Thoracic aorta (tissue), 2 donors: ENCODE measurements at places on chromosomes 2 and 18. TPM values are rescaled to one million over a fixed set of nuclear protein-coding genes. Genes with fewer than 3 reads are reported as not detected.

DNA sequence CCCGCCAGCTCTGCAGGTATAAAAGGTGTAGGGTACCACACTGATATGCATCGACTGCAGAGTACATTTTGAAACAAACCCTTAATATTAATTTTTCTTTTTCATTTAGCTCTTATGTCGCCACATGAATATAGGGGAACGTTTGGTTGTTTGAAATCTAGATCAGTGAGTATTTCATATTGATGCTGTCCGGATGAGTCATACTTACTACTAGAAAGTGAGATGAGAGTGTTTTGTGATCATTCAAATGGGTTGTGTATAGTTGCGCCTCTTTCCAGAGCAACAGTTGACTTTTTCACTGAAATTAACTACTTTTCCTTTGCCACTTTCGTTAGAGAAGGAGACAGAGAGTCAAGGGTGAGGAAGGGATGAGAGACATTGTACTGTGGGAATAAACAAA, 24.6 kb downstream of the NPAS2 start:
- no peak overlapping the region for H3K27ac ChIP-seq
- H3K36me3 ChIP-seq: no peaks in the 10 kb centered on the region
- H3K4me1 ChIP-seq: peaks cover 3% of the 10 kb centered on the region
- no peak overlapping the region for H3K4me3 ChIP-seq

DNA sequence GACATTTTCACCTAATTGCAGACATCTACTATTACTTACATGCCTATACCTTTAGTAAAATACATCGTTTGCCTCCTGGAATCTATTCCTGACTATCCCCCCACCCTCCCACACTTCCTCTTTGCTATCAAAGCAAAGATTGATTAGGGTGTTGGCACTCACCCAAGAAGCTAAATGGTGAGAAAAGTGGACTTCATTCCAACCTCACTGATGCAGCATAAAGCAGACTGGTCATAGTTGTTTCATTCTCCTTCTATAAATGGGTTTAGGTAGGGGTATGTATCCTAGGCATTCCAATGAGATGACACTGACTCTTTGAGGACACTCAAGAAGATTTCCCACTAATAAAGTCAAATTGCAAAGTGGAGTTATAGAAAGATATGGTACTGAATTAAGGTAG, 97.4 kb downstream of the LRP1B start:
- H3K27me3 ChIP-seq: no peaks in the 10 kb centered on the region
- H3K36me3 ChIP-seq: no peaks in the 10 kb centered on the region
- H3K4me3 ChIP-seq: no peak overlapping the region
- no peak for DNase-seq
- H3K4me1 ChIP-seq: no peaks in the 10 kb centered on the region

DNA sequence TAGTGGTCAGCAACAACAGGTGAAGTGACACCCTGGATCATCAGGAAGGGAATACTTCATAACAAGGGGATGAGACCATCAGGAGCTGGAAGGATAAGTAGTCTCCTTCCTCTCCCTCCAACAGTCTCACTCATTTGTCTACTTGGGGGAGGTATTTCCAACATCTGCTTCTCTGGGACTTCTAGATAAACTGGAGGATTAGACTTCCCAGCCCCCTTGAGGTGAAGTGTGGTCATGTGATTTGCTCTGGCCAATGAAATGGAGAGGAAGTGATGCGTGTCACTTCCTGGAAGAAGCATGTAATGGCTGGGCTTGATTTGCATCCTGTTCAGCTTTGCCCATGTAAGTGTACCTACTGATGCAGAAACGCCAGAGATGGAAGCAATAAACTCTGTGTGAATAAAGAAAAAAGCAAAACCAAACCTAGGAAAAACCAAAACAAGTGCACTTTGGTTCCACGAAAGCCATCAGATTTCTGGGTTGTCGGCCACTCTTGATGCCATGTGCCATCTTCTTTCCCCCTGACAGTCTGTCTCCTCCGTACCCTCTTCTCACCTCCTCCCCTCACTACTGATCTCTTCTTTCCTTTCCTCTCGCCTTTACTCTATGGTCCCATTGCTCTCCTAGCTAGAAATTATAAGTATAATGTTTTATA, 76.1 kb upstream of the DNMT3A start:
- no peak for DNase-seq
- H3K4me3 ChIP-seq: no peak overlapping the region
- H3K27me3 ChIP-seq: no peaks in the 10 kb centered on the region
- no peaks in the 10 kb centered on the region for H3K36me3 ChIP-seq
- no peaks in the 10 kb centered on the region for H3K4me1 ChIP-seq
- H3K27ac ChIP-seq: no peak overlapping the region

- no peaks in the 10 kb centered on the region for H3K36me3 ChIP-seq
- H3K27ac ChIP-seq: no peak overlapping the region
- no peak for DNase-seq
- H3K4me3 ChIP-seq: no peak overlapping the region
Observed at GRCh38 chr2:74911061-74911460, 47.4 kb upstream of the POLE4 start.

DNA sequence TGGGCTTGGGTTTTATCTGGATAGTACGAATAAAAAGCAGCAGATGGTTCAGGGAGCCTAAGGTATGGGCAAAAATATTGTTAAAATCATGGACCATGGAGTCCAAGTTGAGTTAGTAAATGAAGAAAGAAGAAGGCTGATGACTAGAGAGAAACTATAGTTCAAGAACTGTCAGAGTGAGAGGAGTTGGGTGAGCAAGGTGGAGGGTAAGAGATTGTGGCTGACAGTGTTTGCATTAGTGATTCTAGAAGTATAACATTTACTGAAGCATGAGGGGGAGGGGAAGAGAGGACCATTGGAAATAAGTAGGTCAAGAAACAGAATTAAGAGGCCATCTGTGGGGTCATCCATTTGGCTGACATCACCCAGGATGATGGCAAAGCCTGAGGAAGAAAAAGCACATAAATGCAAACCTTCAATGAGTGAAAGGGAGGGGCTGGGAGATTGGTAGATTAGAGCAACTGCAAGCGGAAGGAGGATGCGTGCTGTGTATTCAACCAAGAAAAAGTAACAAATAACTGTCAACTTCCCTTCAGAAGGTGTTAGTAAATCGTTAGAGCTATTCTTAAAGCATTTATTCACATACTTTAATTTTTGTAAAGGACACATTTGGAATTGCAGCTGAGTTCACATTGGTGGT, 392.8 kb downstream of the TSN start:
- no peaks in the 10 kb centered on the region for H3K36me3 ChIP-seq
- H3K4me1 ChIP-seq: no peaks in the 10 kb centered on the region
- no peaks in the 10 kb centered on the region for H3K27me3 ChIP-seq

- no peaks in the 10 kb centered on the region for H3K36me3 ChIP-seq
- H3K4me3 ChIP-seq: no peak overlapping the region
- no peaks in the 10 kb centered on the region for H3K27me3 ChIP-seq
- no peak overlapping the region for H3K27ac ChIP-seq
Observed at GRCh38 chr2:101728865-101729264, 31.4 kb downstream of the MAP4K4 start.

DNA sequence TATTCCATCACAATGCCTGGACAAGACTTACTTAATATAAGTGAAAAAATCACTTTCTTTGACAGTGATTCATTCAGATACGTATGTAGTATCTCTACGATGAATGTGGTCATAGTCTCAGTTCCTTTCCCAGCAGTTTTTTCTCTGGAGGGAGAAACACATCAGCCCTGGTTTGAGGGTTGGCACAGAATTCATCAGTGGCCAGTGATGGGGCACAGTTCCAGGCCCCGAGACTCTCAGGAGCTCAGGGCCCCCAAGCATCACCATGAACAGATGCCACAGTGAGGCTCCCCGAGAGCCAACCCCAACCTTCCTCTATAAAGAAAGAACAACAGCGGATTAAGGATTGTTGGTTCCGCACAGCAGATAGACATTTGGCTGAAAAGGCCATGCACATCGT, 12.5 kb downstream of the PRKAG3 start:
- DNase-seq: no peak
- no peaks in the 10 kb centered on the region for H3K27me3 ChIP-seq
- no peak overlapping the region for H3K4me3 ChIP-seq
- H3K4me1 ChIP-seq: no peaks in the 10 kb centered on the region
- no peak overlapping the region for H3K27ac ChIP-seq

GRCh38 chr18:30208546-30208945, 834.0 kb downstream of the DSC3 start:
- no peaks in the 10 kb centered on the region for H3K27me3 ChIP-seq
- H3K27ac ChIP-seq: no peak overlapping the region
- DNase-seq: no peak
- no peak overlapping the region for H3K4me3 ChIP-seq
- H3K4me1 ChIP-seq: no peaks in the 10 kb centered on the region

- no peak for DNase-seq
- H3K27ac ChIP-seq: no peak overlapping the region
- H3K4me3 ChIP-seq: no peak overlapping the region
- no peaks in the 10 kb centered on the region for H3K4me1 ChIP-seq
- no peaks in the 10 kb centered on the region for H3K27me3 ChIP-seq
Observed at GRCh38 chr2:105309147-105309545, 20.4 kb downstream of the TGFBRAP1 start.

DNA sequence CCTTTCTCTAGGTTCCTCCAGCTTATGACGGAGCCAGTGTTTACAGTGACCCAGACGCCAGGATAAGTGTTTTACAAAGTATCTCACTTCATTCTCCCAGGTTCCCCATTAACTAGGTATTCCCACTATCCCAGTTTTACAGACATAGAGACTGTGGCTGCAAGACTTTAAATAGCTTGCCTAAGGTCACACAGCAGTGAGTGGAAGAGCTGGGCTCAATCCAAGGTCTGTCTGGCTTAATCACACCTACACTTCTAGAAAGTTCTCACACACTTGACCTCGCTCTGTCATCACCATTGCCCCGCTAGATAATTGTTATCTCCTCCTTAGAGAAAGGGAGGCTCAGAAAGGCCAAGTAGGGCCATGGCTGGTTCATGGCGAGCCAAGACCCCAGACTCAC, 110.2 kb downstream of the ANTXR1 start:
- no peaks in the 10 kb centered on the region for H3K27me3 ChIP-seq
- peaks cover 51% of the 10 kb centered on the region for H3K4me1 ChIP-seq
- H3K4me3 ChIP-seq: no peak overlapping the region
- H3K27ac ChIP-seq: peak overlapping the region; percentile 32
- DNase-seq: no peak

GRCh38 chr18:713135-713490, 683 bp upstream of the ENOSF1 start:
- H3K4me1 ChIP-seq: peaks cover 11% of the 10 kb centered on the region
- no peaks in the 10 kb centered on the region for H3K27me3 ChIP-seq
- no peaks in the 10 kb centered on the region for H3K36me3 ChIP-seq
- no peak overlapping the region for H3K27ac ChIP-seq

DNA sequence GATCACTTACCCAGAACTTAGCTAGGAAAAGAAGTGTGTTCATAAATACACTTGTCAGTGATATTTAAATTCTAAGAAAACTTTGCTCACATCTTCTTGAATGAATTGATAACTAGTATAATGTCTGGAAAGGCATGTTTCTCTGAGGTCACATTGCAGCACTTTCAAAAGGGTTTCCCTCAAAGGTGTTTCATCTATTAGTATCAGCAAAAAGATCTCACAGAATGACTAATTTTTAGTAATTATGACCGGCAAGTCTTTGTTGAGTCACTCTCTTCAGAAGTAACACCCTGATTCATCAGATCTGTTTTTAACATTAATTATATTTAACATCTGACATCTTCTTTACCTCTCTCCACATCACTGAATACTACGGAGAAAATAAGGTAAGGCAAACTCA, 222.3 kb downstream of the IKZF2 start:
- H3K4me3 ChIP-seq: no peak overlapping the region
- H3K27me3 ChIP-seq: no peaks in the 10 kb centered on the region
- H3K27ac ChIP-seq: no peak overlapping the region
- DNase-seq: no peak

GRCh38 chr2:106531676-106532214, 44.6 kb downstream of the CD8B2 start:
- no peaks in the 10 kb centered on the region for H3K36me3 ChIP-seq
- H3K4me3 ChIP-seq: no peak overlapping the region
- no peak overlapping the region for H3K27ac ChIP-seq
- H3K27me3 ChIP-seq: no peaks in the 10 kb centered on the region

DNA sequence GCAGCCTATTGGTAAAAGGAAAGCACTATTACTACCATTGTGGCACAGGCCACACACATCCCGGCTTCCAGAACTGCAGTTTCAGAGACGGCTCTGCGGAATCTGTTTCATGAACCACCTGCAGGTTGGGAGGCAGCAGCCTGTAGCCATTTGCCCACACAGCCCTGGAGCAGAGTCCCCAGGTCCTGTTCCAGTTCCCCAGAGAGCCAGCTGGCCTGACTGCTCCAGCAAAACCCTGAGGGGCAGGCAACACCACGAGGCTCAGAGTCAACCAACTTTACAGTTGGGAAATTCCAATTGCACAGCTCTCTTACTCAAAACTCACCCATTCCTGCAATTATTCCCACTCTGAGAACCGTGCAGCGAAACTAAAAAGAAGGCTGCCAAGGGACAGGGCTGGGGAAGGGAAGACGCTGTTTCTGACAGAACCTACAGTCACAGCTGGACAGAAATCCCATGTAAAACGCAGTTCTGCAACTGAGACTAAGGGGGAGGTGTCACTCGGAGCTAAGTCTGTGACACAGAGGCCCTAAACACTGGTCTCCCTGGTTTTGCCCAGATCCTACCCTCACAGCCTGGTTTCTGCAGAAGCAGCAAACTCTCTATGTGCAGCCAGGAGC, 219.4 kb downstream of the TMEM163 start:
- no peaks in the 10 kb centered on the region for H3K4me1 ChIP-seq
- DNase-seq: no peak
- no peak overlapping the region for H3K27ac ChIP-seq
- no peak overlapping the region for H3K4me3 ChIP-seq
- no peaks in the 10 kb centered on the region for H3K36me3 ChIP-seq
- no peaks in the 10 kb centered on the region for H3K27me3 ChIP-seq

DNA sequence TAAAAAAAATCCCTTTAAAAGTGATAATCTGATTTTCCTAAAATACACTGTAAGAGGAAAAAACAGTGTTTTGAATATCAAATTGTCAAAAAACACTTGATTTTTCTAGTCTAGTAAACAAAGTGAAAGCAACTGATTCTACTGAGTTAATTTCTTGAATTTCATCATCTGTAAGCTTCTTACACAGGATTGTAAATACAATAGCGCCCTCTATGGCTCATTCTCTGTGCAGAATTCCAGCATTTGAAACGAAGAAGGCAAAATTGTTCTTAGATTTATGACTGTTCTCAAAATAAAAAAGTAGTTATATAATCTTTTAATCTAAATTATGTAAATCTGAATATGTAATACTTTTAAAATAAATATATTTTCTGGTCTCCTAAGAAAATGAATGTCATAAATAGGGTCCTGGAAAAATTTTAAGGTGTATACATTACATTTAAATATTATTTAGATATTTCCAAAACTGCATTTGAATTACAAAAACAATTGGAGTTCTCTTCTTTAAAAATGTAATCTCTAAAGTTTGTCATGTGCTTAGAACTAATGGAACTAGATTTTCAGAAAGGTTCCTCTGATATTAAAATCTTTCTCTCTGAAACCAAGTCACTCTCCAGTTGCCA, 176.9 kb upstream of the MC4R start:
- H3K4me1 ChIP-seq: no peaks in the 10 kb centered on the region
- H3K27me3 ChIP-seq: no peaks in the 10 kb centered on the region
- H3K4me3 ChIP-seq: no peak overlapping the region
- H3K36me3 ChIP-seq: no peaks in the 10 kb centered on the region
- no peak for DNase-seq

RGPD3 gene
- total RNA-seq: 1.1 TPM

DLX2 gene
- total RNA-seq: not detected

IL36A gene
- total RNA-seq: not detected

ARHGAP15 gene
- 11.8 TPM for total RNA-seq

STARD7 gene
- 68.1 TPM for total RNA-seq

ANKRD30BL gene
- total RNA-seq: not detected

MTIF2 gene
- total RNA-seq: 24.3 TPM
